ENCODE measurements at places on chromosomes 11 and 22.

DNA sequence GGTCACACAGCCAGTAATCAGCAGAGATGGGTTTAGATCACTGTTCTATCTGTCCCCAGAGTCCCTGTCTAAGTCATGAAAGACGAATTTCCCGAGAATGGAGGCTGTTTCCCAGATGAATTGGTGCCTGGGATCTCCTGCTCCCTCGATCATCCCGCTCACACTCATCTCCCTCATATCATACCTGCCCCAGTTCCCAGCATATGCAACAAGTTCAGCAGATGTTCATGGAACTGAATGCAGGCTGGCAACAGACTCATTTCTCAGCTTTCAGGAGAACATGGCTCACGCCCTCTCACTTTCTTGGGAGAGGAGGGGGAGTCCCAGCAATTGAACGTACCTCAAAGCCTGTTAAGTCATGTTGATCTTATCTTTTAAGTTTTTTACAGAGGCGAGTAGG, 22.1 kb downstream of the CD6 start:
- H3K27me3 ChIP-seq = no peaks in the 10 kb centered on the region
- no peak for DNase-seq
- peaks cover 70% of the 10 kb centered on the region for H3K36me3 ChIP-seq
- peaks cover 29% of the 10 kb centered on the region for H3K4me1 ChIP-seq
- peak overlapping the region; percentile 62 for H3K27ac ChIP-seq

DNA sequence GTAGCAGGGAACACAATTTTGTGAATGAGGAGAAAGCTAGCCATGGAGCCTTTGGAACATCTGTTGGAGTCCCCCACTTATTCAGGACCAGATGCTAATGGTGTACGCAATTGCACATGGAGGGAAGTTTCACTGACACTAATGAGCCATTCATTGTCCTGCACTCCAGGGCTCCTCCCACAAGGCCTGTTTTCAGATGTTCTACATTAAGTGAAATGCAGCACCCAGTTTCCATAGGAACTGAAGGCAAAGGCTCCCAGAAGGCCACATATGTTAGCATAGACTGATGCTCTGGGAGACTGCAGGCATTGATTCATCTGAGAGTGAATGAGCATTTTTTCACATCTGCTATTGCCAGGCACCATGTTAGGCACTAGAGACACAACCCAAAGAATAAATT, 399.5 kb downstream of the ETS1 start:
- H3K27ac ChIP-seq = peak overlapping the region; percentile 88
- peaks cover 43% of the 10 kb centered on the region for H3K4me1 ChIP-seq
- peaks cover 5% of the 10 kb centered on the region for H3K36me3 ChIP-seq
- no peak for DNase-seq
- no peaks in the 10 kb centered on the region for H3K27me3 ChIP-seq
- H3K4me3 ChIP-seq = no peak overlapping the region

DNA sequence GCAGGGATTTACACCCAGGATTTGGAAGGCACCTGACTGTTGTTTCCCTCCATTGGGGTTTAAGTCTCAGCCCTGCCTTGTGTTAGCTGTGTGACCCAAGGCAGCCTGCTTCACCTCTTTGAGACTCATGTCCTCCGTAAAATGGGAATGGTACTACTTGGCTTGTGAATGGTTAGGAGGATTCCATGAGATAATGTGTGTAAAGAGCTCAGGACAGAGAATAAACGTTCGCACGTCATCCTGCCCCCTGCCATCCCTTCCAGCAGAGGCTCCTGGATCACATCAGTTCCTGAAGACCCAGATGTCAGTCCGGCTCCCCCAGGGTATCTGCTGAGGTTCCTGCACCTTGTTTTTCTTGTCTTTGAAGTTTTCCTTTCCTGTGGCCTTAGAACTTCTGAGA, 16.8 kb upstream of the ACCSL start:
- no peak overlapping the region for H3K4me3 ChIP-seq
- no peak overlapping the region for H3K27ac ChIP-seq
- H3K27me3 ChIP-seq = peaks cover 78% of the 10 kb centered on the region

- H3K27me3 ChIP-seq = peaks cover 27% of the 10 kb centered on the region
- no peaks in the 10 kb centered on the region for H3K36me3 ChIP-seq
- no peaks in the 10 kb centered on the region for H3K4me1 ChIP-seq
- no peak for DNase-seq
- H3K4me3 ChIP-seq = no peak overlapping the region
These were observed 395.1 kb downstream of the MN1 start for GRCh38 chr22:27406389-27406861.

- peak overlapping the region; percentile 22 for H3K4me3 ChIP-seq
- H3K36me3 ChIP-seq = peaks cover 81% of the 10 kb centered on the region
- H3K4me1 ChIP-seq = peaks cover 13% of the 10 kb centered on the region
These were observed 128.8 kb upstream of the SORL1-AS1 start for GRCh38 chr11:121581607-121582006.

DNA sequence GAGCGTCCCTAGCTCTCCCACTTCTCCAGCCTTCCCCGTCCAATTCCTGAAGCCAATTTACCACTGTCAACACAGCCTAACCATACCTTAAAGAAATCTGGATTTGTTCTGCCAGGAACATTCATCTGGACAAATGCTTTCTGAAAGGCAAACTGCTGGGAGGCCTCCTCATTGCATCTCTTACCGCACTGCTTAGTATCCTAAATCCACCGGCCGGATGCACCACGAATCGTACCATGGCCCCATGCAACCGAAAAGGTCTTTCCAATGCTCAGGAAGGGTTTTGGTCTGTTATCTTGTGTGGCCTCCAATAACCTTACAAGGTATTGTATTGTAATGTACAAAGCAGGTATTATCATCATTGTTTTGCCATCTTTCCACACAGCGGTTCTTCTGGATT, 57.6 kb downstream of the MYH9 start:
- DNase-seq = no peak
- no peaks in the 10 kb centered on the region for H3K27me3 ChIP-seq
- peaks cover 82% of the 10 kb centered on the region for H3K4me1 ChIP-seq
- H3K27ac ChIP-seq = peak overlapping the region; percentile 96
- peak overlapping the region; percentile 92 for H3K4me3 ChIP-seq
- H3K36me3 ChIP-seq = peaks cover 100% of the 10 kb centered on the region

DNA sequence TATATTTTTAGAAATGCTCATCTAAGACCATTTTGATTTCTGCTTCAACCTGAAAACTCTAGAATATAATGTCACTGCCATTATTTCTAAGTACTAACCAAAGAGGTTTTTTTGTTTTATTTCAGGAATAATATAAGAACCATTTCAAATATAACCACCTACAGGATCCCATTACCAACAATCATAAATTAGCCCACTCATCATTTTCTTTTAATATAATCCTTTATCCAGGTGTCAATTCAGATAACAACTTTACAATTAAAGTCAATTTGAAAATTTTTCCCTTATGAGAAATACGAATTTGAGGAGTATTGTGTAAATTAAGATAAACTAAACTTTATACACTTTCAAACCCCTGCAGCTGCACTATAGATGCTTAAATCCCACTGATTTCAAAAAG, 1043.0 kb upstream of the CNTN5 start:
- no peaks in the 10 kb centered on the region for H3K27me3 ChIP-seq
- no peak overlapping the region for H3K4me3 ChIP-seq
- H3K36me3 ChIP-seq = no peaks in the 10 kb centered on the region
